ENCODE measurements at places on chromosomes 3 and 15. TPM values are rescaled to one million over a fixed set of nuclear protein-coding genes. Genes with fewer than 3 reads are reported as not detected.

The KIF9 gene
- 9.1 TPM for total RNA-seq

The RPL29 gene
- 1,069 TPM for total RNA-seq

DNA sequence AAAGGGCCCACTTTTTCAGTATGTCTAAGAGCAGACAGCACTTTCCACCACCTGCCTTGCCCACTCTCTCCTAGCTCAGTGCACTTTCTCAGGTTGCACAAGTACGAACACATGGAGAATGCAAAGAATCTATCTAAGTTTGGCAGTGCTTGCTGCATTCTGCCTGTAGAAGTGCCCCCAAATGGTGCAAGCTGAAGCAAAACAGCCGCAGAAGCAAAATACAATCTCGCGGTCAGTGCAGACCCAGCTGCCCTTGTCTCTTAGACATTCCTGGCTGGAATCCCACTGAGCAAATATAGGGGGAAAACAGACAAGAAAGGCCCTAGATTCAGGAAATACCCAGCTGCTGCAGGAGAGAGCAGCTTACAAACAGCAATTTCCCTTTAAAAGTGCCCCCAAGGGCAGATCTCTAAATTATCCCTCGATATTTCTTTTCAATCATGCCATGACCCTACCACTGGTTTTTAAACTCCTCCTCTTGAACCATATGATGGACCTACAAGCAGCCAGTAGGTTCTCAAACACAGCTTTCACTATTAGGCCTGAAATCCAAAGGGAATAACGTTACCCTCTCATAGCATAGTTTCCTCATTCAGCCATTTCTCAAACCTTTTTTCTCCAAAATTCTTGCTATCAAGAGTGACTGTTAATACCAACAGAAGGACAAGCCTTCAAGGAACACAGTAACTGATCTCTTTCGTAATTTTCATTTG is 67.0 kb downstream of the TNIK start:
- peak; percentile 96 for DNase-seq

GRCh38 chr3:49035281-49035680 is 6.1 kb upstream of the IMPDH2 start:
- DNase-seq: no peak

DNA sequence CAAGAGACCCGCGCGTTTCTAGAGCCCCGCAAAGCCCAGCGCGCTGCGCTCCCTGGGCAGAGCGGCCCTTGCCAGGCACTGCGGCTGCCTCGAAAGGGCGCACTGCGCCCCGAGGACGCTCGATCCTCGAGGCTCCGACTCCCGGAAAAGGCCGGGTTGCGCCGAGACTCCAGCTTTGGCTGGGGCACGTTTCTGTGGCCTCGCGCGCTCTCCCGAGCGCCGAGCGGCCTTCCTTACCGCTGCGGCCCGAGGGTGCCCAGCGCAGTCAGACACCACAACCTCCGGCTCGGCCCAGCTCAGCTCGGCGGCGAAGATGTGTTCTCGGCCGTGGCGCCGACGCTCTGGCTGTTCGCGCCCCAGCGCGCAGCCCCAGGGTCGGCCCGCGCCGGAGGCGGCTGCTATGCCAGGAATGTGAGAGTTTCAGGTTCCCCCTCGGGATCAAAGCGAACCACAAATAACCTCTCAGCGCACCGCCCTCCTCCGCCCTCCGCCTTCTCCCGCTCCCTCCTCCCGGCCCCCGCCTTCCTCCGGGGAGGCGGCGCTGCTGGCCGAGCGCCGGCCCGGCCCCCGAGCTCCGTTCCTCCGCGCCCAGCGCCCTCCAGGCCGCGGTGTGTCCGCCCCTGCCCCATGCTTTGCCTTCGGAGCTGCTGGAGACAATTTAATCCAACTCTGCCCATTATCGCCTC is at the start of gene AMOTL2:
AMOTL2 (minus strand) TSS at position 343 of the 686 bp plus-strand sequence. CDS start 3,014 bp downstream, outside the sequence.
- DNase-seq: peak; percentile 97

DNA sequence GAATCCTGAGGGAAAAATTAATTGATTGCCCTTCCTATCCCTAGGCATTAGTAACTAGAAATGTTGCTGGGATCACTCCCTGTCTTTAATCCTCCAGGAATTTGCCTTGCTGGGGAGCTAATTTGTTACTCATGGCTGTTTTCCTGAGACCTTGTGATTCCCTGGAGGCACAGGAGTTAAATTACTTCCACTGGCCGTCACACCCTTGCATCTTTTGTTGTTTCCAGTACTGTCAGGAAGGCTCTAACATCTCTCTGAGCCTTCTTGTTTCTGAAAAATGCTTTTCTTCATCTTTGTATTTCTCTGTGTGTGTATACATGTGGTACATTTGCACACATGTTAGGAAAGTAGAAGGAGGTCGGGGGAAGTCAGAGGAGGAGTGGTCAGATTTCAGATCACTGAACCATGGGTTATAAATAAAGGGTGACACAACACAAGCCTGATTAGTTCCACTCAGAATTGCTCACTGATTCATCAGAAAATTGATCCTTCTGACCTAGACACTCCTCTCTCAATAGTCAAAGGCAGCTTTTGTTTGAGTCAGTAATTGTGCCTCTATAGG is 23.5 kb upstream of the LRRFIP2 start:
- peak; percentile 34 for DNase-seq

DNA sequence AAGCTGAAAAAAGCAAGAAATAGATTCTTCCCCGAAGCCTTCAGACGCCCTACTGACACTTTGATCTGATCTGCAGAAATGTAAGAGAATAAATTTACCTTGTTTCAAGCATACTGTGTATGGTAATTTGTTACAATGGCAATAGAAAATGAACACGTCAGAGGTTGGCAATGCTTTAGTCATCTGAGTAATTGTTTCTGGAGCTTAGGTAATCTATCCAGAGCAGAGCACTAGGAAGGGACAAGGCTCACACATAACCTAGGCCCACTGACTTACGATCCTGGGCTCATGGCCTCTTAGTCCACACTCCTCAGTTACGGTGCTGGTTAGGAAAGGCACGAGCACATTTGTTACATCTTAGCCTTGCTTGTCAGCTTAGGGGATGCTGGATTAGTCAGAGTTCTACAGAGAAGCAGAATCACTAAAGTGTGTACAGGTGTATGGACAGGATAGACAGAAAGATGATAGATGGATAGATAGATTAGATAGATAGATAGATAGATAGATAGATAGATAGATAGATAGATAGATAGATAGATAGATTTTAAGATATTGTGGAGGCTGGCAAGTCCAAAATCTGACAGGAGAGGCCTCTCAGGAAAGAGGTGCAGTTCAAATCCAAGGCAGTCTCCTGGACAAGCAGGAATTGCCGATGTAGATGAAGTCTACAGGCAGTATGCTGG is 46.8 kb upstream of the TBC1D23 start:
- no peak for DNase-seq

DNA sequence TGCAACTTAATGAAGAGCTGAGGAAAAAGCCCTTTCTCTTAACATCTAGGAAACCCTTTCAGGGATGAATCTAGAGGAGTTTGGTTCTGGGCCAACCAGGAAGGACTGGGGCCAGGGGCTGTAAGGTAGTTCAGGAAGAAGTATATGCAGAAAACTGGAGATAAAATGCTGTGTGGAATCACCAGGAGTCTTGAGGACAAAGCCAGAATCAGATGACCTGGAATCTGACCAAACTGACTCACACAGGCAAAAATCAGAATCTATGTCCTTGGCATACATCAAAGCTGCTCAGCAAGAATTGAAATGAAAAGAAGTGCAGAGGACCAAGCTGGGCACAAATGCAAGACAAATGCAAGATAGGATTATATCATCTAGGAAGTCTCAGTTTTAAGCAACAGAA is 59.4 kb upstream of the ATP2C1 start:
- DNase-seq: no peak

Data from tongue (tissue), 3 donors.